ENCODE measurements at places on chromosomes 13 and 19.
A peak's percentile ranks its signal among the peaks of the same experiment; 100 is the strongest.

- no peak for DNase-seq
Measured at GRCh38 chr13:41177616-41178015, 16.8 kb downstream of the KBTBD7 start.

GRCh38 chr19:48656840-48657474 lies 11.0 kb upstream of the CA11 start:
- peak; percentile 82 for DNase-seq

GRCh38 chr13:107466326-107467099 lies 748.8 kb downstream of the LIG4 start:
- peak; percentile 52 for DNase-seq

DNA sequence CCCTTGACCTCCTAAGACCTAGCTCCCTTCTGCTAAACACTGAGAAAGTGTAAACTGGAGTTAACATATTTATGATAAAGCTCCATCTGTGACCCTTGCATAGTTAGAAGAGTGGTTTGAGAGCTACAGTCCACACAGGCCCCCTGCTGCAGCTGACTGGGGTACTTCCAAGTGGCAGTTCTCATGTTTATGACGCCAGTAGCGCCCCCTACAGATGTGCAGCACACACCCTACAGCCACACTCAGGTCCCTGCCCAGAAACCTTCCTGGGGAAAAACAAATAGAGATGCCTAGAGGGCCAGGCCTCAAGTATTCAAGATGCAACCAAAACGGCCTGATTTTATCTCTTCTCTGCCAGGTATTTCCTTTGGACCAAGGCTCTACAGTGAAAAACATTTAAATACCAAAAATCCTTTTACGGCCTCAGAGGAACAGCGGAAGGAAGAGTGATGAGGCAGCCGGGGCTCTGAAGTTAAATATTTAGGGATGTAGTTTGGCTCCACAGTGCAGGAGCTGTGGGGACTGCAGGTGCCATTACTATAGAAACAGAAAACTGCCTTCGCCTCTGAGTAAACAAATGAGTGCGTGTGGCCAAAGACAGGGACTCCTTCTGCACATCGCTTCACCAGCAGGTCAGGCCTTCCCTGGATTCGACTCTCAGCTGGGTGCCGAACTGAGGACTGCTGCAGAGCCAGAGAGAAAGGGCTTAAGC lies 553.1 kb downstream of the EFNB2 start:
- DNase-seq = no peak

DNA sequence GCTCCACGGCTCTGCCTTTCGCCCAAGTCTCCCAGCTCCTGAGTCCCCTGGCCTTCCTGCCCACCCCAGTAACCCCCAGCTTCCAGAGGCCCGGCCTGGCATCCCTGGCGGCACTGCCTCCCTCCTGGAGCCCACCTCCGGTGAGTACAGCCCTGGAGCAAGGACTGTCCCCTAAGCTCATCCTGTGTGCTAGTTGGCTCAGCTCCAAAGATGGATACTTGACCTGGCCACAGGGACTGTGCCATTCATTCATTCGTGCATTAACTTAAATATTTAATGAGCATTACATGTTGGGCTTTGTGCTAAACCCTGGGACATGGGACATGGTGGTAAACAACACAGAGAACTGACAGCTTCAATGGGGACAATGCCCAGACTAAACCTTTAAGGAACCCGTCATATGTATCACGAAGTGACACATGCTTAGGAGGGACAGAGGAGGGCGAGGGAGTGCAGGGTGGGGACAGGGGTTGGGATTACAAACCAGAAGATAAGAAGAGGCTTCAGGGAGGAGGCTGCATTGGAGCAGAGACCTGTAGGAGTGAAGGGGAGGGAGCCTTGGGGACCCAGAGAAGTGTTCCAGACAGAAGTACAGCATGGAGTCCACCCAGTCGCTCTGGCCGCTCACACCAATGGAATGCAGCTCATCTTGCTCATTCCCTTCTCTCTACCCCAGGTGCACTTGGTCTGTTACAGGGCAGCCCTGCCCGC lies 6.9 kb upstream of the OVOL3 start:
- DNase-seq = no peak

- DNase-seq = no peak
Measured at GRCh38 chr19:6802336-6803035, 30.0 kb downstream of the VAV1 start.

DNA sequence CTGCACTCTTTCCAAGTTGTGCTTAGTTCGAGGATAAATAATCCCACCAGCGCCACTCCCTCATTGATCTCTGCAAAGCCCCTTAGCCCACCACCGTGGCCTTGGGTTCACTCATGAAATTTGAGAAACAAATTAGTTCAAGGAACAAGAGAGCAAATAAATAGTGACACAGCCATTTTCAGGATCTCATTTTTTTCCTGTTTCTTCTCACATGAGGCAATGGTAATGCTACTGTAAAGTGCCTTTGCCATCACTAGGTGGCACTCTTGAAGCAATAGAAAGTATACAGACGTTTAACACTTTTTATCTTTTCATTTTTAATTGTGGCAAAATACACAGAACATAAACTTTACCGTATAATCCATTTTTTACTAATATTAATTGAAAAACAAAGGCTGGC lies 76.8 kb upstream of the ZNF835 start:
- DNase-seq = no peak

DNA sequence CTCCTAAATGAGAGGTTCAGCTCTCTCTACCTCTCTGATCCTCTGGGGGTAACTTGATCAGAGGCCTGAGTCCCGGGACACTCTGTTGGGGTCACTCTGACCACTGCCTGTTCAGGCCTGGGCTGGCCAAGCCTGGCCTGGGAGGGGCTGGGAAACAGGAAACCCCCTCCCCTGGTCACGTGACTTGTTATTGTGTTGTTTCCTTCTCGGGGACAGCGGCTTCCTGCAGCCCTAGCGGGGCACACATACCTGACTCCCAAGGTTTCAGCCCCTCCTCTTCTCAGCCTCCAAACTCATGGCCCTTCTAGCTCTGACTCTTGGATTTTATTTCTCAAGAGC lies at the start of gene USHBP1:
USHBP1 (minus strand) TSS at position 105 of the 339 bp plus-strand sequence. CDS start 446 bp downstream, outside the sequence.
- no peak for DNase-seq

- no peak for DNase-seq
Measured at GRCh38 chr19:10104130-10104513, 1.6 kb upstream of the ANGPTL6 start.

DNA sequence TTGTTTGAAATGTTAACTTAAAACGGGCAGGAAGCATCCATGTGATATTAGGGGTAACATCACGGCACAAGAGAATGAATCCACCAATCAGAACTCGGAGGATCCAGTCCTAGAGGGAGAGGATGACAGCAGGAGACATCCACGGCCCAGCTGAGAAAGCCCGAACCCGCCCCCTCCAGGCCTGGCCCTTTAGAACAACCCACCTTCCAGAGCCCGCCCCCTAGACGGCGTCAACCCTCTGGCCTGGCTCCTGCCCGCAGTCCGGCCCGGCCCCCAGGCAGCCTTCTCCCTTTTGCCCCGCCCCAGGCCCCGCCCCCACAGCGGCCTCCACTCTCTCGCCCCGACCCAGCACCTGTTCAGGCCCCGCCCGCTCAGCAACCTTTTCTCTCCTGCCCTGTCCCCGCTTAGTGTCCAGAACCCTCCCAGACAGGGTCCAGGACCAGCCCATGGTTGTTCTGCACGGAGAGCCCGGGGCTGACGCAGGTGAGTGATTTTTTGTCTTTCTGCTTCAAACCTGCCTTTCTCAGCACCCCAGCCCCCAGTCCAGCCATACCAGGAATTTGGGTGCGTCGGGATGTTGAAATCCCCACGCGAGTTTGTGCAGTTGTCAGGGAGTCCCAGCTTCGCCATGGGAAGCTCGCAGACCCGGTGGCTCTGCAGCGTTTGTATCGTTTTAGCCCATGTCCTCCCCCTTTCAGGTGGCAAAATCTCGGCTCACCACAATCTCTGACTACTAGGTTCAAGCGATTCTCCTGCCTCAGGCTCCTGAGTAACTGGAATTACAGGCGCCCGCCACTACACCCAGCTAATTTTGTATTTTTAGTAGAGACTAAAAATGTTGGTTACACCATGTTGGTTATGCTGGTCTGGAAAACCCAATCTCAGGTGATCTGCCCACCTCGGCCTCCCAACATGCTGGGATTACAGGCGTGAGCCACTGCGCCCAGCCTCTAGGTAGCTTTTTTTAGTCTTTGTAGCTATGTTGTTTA lies 16.1 kb downstream of the ZNF816 start:
- DNase-seq = no peak

GRCh38 chr13:32384702-32385101 lies 43.2 kb downstream of the N4BP2L1 start:
- DNase-seq = no peak

DNA sequence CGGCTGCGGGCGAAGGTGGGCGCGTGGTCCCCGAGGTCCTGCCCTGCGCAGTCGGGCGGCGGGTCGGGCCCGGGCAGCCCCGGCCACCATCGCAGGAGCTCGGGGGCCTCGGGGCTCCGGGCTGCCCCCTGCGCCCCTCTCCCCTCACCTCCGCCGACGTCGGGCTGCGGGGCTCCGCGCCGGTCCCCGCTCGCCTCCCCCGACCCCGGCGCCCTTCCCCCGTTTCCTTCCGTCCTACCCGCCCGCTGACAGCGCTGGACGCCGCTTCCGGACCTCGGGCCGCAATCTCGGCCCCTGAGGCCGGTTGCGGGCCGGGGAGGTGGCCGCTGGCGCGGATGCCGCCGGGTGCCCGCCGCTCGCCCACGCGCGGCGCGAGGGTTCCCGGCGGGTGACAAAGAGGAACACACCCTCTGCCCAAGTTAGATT lies 720 bp downstream of the FARP1 start:
- no peak for DNase-seq

GRCh38 chr13:97921176-97921816 lies 32.2 kb upstream of the IPO5 start:
- DNase-seq = peak; percentile 79

- peak; percentile 51 for DNase-seq
Measured at GRCh38 chr13:102877303-102877702, 31.5 kb downstream of the ERCC5 start.

GRCh38 chr19:40594255-40594654 lies 6.9 kb upstream of the LTBP4 start:
- DNase-seq = no peak

DNA sequence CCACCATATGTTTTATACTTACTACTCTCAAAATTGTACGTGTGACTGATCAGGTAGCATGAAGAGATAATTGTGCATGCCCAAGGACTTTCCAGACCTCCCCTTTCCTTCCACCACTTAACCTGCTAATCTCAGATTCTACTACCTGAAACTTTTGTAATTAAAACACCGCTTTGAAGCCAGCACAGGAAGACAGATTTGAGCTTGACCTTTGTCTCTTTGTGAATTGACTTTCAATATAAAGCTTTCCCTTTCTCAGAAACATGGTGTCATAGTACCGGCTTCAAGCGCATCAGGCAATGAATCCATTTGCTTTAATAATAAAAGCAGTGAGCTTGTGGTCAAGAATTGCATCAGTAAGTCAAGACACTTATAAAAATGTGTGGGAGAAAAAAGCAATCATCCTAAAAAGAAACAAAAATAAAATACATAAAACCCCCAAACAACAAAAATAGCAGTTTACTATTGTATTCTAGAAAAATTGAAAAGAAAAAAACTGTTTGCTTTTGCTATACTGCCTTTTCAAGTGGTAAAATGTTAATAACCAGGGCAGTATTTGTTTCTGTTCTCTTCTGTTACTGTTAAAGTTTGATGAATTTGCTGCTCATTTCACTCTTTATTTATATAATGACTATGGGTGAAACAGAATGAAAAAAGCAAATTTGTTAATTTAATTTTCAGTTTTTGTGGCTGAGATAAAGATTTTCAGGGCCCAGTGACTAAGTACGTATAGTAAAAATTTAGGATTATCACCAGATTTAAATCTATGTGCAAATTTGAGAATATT lies 2075.3 kb downstream of the PCDH9 start:
- no peak for DNase-seq

- no peak for DNase-seq
Measured at GRCh38 chr19:14830702-14831101, 4.3 kb downstream of the OR7A5 start.

- no peak for DNase-seq
Measured at GRCh38 chr19:6730153-6730804, 7.1 kb downstream of the GPR108 start.

DNA sequence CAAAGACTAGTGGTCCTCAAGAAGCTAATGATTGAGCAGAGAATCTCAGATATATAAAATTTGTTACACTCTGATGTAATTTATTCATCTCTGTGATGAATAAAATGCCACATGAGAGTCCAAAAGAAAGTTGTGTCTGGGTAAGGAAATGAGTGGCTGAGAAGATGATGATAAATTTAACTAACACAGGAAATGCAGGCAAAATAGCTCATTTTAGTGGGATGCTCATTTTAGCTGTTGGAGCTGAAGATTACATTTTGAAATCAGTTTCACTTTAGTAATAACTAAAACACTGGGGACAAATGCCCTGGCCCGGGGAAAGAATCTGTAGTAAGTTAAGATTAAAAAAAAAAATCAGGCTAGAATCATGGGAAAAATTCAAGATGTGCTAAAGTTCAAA lies 35.2 kb downstream of the SPRY2 start:
- DNase-seq = peak; percentile 2

DNA sequence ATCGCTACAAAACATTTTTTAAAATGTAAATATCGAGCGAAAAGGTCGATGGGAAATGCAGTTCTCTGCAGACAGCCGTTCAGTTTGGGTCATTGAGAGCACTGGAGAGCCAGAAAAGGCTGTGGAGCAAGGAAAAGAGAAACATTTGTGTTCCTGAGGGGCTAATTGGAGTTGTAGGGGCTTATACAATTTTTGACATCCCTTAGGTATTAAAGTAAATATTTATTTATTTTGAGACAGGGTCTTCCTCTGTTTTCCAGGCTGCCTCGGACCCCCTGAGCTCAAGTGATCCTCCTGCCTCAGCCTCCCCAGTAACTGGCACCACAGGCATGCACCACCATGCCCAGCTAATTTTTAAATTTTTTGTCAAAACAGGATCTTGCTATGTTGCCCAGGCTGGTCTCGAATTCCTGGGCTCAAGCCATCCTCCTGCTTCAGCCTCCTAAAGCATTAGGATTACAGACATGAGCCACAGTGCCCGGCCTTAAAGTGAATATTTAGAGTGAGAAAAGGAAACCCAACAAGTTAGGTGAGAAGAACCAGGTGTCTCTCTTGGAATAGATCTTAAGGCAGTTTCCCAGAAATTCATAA lies 825 bp upstream of the YIF1B start:
- DNase-seq = no peak

DNA sequence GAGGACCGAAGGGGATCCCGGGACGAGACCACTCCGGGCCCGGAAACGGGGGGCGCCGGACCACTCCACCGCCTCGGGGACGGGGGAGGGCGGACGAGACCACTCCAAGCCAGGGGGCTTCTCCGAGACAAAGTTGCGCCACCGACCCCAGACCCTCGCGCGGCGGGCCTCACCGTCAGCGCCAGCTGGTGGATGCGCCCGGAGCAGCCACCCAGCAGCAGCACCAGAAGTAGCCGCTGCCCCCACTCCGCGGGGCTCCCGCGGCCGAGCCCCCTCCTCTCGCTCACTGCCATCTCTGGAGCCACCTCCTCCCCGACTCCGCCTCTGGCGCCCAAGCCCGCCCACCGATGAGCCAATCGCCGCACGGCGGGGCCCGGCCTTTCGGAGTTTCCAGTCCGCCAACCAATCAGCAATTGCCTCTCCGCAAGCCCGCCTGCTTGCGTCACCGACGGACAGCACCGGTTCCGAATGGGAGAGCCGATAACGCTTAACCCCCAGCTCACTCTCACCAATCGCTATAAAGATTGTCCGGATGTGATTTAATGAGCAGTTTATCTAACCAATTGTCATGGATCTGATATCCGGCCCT lies at the start of gene GPR108:
GPR108 (minus strand) TSS at position 297 of the 589 bp plus-strand sequence; CDS start at position 293, 4 bp downstream.
- DNase-seq = peak; percentile 100

Measured in fibroblast of upper back skin (primary cell).